Activated CD4-positive, alpha-beta T cell treated with anti-CD3 and anti-CD28 coated beads for 4 hours (primary cell): ENCODE measurements at places on chromosomes 3 and 15.
A peak's percentile ranks its signal among the peaks of the same experiment; 100 is the strongest.

GRCh38 chr15:79212589-79213157, 69.8 kb upstream of the ANKRD34C start:
- DNase-seq, result no peak

- no peak for DNase-seq
These were observed 190.9 kb upstream of the CFAP20DC start for GRCh38 chr3:59240666-59241255.

DNA sequence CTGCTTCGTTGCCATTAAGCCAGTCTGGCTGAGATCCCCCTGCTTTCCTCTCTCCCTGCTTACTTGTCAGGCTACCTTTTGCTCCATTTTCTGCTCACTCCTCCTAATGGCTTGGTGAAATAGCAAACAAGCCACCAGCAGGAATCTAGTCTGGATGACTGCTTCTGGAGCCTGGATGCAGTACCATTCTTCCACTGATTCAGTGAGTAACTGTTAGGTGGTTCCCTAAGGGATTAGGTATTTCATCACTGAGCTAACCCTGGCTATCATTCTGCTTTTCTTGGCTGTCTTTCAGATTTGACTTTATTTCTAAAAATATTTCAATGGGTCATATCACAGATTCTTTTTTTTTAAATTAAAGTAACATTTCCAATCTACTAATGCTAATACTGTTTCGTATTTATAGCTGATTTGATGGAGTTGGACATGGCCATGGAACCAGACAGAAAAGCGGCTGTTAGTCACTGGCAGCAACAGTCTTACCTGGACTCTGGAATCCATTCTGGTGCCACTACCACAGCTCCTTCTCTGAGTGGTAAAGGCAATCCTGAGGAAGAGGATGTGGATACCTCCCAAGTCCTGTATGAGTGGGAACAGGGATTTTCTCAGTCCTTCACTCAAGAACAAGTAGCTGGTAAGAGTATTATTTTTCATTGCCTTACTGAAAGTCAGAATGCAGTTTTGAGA, 25.0 kb downstream of the CTNNB1 start:
- DNase-seq, result no peak

DNA sequence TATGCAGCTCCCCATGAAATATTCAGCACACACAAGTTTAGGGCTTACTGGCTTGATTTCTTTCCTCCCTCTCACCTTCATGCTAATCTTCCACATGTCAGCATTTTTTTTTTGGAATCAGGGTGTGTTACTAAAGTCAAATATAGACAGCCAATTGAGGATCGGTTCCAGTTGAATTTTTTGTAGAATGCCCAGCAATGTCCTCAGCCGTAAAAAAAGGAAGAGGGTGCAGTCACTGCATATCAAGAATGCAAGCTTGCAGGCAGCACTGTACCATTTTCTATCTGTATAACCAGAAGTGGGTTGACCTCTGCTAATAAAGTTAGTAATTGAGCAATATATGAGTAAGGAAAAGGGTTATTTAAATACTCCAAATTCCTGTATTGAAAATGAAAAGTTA, 51.4 kb upstream of the CHMP2B start:
- DNase-seq, result no peak

GRCh38 chr3:64623125-64623524, 64.7 kb downstream of the ADAMTS9 start:
- no peak for DNase-seq

DNA sequence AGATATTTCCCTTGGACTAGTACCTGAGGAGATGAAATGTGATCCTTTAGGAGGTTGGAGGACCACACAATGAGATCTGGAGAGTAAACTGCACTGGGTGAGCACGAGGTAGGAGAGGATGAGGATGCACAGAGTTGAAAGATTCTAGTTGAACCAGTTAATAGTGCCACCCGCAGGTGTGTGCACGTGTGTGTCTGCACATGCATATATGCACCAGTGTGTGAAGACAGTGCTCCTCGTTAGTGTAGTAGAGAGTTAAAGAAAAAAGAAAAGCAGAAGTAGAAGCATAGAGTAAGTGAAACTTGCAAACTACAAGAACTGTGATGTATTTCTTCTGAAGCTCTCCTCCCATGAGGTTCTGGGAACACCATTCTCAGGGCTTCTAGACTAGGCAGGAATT, 8.4 kb downstream of the MED12L start:
- no peak for DNase-seq

GRCh38 chr3:77835921-77836320, 796.0 kb downstream of the ROBO2 start:
- no peak for DNase-seq

GRCh38 chr15:79952329-79952728, 18.7 kb downstream of the BCL2A1 start:
- no peak for DNase-seq

DNA sequence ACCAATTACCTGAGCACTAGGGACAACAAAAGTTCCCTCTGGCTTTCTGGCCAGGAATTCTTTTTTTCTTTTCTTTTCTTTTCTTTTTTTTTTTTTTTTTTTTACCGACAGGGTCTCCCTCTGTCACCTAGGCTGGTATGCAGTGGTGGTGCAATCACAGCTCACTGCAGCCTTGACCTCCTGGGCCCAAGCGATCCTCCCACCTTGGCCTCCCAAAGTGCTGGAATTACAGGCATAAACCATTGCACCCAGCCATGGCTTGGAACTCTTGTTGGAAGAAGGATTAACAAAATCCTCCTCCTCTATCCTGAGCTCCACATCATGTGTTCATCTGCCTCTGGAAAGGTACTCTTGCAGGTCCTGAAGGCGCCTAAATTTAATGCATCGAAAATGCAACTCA, 2.9 kb upstream of the LTF start:
- no peak for DNase-seq

- no peak for DNase-seq
These were observed 61.5 kb upstream of the FILIP1L start for GRCh38 chr3:100175637-100176280.

DNA sequence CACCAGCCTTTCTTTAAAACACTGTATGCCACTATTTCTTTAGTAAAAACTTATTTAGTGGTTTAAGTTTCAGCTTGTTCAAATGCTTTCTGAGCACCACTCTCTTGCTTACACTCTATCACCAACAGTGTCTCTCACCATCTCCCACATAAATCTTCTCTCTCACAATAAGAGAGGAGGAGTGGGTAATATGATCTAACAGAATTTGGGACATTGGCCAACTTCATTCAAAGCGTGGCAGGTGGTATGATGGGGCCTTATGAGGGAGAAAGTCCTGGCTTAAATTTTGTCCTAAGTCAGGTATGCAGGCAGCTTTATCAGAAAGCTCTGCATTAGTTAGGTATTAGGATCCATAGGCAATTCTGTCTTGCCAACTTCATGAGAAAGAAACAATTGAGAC, 1132.5 kb downstream of the TUSC7 start:
- no peak for DNase-seq

GRCh38 chr3:154842536-154842935, 237.6 kb upstream of the MME start:
- no peak for DNase-seq

- no peak for DNase-seq
These were observed 13.5 kb upstream of the OR5AC2 start for GRCh38 chr3:98073486-98073885.

GRCh38 chr3:128933213-128933921, 53.9 kb downstream of the ACAD9 start:
- no peak for DNase-seq

- no peak for DNase-seq
These were observed 17.5 kb downstream of the VGLL3 start for GRCh38 chr3:86973440-86973839.

GRCh38 chr15:87902772-87903426, 353.6 kb downstream of the NTRK3 start:
- no peak for DNase-seq

GRCh38 chr3:56795097-56795828, 6.5 kb downstream of the ARHGEF3 start:
- DNase-seq, result no peak

GRCh38 chr3:15051531-15051930, 13.6 kb downstream of the MRPS25 start:
- peak; percentile 26 for DNase-seq

DNA sequence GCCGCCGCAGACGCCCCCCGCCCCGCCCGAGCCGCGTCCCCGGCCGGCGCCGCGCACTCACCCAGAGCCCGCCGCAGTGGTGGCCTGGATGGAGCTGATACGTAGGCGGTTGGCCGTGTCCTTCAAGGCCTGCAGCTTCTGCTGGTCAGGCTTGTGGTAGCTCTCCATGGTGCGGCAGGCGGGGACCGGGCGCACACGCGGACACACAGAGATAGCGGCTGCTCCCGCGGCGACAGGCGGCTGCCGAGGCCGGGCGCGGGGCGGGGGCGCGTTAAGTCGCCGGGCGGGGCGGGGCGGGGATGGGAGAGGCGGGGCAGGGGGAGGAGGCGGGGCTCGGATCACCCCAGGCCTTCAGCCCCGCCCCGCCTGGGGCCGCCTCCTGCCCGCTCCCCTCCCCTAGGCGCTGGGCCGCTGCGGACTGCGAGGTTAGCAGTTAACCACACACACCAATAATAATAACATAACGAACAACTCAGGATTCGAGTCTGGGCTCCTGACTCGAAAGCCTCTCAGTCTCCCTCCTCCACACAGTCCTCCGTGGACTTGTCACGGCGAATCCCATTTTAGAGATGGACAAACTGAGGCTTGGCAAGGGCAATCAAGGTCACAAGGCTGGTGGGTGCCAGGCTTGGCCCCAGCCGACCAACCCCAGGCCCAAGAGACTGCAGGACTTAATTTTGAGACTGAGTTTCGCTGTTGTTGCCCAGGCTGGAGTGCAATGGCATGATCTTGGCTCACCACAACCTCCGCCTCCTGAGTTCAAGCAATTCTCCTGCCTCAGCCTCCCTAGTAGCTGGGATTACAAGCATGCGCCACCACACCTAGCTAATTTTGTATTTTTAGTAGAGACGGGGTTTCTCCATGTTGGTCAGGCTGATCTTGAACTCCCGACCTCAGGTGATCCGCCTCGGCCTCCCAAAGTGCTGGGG, at the start of gene TKT:
TKT (minus strand) TSS at position 248 of the 929 bp plus-strand sequence; CDS start at position 168, 80 bp downstream.
- DNase-seq, result peak; percentile 77

DNA sequence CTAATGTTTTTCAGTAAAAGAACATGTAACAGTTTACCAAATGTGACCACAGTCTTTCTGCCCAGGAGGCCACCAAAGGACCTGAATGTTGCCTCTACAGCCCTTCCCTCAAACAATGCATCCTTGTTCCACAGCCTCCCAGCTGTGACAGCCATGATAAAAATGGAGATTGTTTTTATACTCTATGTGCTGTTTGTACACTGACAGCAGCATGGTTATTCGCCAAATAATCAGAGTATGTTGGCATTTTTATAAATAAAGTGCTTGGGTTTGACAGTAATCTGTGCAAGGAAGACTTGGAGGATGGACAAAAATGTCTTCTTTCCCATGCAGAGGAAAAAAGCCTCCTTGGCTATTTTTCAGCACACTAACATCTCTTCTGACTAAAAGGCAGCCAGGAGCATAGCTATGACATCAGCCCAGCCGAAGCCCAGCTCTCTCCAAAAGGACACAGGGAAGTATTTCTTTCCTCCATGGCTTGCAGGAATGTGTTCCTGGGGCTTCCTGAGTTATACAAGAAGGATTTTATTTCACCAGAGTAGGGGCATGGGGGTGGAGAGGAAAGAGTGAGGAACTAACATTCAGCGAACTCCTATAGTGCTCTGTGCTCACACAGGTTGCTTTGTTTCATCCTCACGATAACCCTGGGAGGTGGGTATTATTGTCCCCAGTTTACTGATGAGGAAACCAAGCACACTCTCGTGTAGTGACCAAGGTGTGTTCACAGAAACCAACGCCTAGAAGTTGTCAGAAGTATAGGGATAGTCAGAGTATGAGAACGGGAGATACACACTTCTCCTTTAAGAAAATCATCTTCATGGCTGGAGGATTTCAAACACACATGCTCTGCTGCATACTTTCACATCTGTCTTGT, 339.7 kb downstream of the MECOM start:
- DNase-seq, result no peak

- DNase-seq, result no peak
These were observed 23.3 kb downstream of the ANAPC13 start for GRCh38 chr3:134462331-134462941.

- DNase-seq, result no peak
These were observed 255.0 kb downstream of the OCA2 start for GRCh38 chr15:27844018-27844666.

DNA sequence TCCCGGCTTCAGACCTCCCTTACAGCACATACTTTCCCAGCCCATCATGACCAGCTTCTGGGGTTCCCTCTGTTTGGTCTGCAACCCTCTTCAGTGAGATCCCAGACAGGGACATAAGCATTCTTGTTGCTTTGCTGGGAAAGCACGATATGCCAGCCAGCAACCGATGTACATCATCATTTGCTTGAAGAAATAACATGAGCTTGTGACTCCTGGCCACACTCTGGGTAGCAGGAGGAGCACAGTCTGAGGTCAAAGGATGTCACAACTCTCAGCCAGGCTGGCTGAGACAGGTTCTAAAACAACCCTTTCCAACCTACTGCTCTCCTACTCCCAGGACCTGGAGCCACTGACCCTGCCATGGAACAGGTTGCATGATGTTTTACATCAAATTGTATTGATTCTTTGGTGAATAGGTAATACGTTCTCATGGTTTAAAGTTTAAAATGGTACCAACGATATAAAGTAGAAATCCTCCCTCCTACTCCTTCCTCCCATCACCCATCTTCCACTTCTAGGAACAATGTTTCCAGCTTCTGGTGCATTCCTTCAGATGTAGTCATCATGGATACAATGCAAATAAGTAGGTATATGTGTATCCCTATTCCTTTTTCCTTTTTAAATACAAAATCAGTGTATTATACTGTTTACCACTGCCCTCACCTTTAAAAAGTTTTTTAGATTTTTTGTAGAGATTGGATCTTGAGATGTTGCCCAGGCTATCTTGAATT, 190.3 kb downstream of the OPA1 start:
- DNase-seq, result no peak

DNA sequence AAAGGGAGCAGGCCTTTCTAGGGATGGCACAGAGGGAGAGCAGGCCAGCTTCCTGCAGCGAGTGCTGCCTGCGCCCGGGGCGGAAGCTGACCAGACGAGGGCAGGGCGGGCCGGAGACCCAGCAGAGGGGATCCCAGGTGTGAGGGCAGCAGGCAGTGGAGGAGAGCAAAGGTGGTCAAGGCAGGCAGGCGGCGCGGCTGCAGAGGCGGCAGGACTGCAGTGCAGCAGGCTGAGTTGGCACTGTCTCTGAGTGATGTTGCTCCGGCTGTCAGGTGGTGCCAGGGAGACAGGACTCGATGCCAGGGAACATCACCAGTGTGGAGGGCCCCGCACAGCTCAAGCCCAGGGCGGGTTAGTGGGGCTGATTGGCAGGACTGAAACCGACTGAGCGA, 22.3 kb upstream of the PLXNA1 start:
- no peak for DNase-seq

GRCh38 chr3:13140596-13140995, 67.4 kb upstream of the IQSEC1 start:
- DNase-seq, result no peak

GRCh38 chr3:51712038-51712420, 5.2 kb downstream of the GRM2 start:
- no peak for DNase-seq
